ENCODE measurements at places on chromosomes 12 and 14.

DNA sequence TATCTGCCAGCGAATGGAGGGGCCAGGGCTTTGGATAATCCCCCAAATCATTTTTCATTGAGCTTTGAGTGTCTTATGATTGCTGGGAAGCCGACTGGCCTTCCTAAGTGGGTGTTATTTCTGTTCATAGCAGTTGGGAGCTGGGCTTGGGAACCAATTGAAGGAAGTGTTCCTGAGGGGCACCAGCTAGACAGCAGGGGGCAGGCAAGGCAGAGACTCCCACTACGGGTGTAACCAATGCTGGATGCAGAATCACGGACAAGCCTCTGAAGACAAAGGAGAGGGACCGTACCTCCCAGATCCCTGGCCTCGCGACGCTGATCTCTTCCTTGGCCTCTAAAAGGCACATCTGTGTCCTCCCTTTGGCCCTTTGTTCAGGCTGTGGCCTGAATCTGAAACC, 149.0 kb upstream of the PRMT8 start:
- DNase-seq: no peak

DNA sequence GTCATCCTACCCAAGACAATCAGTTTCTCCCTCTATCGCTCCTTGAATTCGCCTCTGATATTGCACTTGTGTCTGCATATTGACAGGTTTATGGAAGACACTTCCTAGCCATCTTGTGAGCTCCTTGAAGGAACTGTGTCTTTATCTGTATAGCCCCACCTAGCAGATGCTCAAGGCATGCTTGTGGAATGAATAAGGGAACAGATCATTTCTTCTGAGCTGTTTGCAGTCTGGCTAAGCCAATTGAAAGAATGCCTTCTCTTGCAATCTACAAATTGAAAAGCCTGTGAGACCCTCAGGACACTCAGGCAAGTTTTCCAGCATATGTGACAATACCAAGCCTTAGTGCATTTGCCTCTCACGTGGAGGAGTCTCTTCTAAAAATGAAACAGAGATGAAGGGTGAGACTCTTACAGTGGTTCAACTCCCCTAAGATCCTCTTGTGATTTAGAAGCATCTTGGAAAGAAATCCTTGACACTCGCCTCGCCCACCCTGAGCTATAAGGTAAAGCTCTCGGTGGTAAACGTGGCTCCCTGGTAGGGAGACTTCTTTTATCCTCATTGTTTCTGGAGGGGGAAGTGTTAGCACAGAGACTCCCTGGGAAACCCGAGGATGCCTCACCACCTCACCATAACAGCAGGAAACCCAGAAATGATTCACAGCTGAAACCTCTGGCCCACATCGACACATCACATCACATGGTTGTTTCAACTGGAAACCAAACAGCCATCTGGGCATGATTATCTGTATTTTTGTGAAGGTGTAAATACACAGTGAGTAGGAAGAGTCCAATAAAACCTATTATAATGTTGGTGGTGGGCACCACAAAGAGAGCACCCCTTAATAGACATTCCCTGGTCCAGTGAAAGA, 112.3 kb upstream of the BCL2L14 start:
- no peak for DNase-seq

DNA sequence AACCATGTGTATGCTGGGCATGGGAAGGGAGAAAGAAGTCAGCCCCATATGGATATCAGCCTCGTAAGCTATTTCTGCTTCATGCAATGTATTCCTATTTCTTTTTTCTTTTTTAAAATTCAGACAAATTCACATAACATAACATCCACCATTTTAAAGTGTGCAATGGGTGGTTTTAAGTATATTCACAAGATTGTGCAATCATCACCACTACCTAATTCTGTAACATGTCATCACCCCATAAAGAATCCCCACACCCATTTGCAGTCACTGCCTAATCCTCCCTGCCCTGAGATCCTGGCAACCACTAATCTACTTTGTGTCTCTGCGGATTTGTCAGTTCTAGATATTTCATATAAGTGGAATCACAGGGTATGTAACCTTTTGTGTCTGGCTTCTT, 9.5 kb downstream of the POMT2 start:
- DNase-seq: no peak

DNA sequence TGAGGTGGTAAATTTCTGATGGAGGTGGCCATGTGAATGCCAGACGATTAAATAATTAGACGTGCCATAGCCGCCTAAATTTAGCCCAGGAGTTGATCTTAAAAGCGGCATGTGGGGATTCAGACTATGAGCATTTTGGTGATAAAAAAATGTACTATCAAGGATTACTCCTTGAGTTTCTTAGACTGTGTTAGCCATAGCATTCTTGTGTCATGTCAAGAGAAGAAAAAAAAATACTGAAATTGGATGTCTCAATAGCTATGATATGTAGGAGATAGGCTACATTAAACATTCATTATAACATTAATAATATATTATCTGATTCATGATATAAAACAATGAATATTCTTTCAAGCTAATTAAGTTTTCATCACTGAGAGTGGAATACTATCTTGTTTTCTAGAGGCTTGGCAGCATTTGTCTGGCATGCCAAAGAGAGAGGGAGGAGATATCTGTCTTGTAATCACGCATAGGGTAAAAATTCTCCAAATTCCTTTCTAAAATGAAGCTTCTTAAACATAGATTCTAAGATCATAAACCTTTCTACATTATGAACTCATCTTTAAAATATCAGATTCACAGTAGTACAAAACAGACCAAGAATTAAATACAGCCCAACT, 727.0 kb downstream of the C12orf50 start:
- no peak for DNase-seq

DNA sequence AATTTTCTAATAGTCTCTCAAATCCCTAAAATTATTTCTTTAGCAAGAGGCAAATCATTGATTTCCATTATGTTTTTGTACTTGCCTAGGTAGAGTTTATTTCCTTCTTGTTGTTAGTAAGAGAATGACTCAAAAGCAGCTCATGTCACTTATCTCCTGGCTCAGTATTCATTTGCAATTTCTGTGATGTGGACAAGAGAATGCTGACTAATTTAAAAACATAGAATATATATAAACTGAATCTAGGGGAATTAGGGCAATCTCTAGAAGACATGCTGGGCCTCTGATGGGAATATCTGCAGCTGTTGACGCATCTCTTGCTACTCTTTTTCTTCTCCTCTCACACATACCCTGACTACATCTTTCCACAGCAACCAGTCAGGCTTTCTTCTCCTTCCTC, 130.8 kb upstream of the PRKD1 start:
- no peak for DNase-seq

All from CD8-positive, alpha-beta memory T cell (primary cell).